Tibial nerve (tissue), 4 donors: ENCODE measurements at places on chromosomes 11 and 22.

- no peak for DNase-seq
Observed at GRCh38 chr11:93248602-93249001, 50.8 kb upstream of the SLC36A4 start.

- no peak for DNase-seq
Observed at GRCh38 chr11:61685617-61685967, 5.4 kb downstream of the DAGLA start.

DNA sequence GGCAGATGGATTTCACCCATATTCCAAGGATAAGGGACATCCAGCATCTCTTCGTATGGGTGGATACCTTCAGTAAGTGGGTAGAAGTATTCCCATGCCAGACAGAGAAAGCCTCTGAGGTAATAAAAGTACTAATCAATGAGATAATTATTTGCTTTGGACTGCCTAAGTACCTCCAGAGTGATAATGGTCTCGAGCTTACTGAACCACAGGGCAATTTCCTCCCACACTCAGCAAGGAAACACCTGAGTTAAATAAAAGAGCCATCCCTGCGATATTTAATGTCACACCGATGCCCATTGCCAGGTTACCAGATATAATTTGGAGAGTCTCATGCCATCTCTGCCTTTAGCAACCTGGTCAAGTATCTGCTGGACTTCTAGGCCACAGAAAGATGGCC lies 70.6 kb upstream of the MPEG1 start:
- no peak for DNase-seq

GRCh38 chr11:109133159-109133558 lies 288.8 kb upstream of the C11orf87 start:
- DNase-seq = no peak

DNA sequence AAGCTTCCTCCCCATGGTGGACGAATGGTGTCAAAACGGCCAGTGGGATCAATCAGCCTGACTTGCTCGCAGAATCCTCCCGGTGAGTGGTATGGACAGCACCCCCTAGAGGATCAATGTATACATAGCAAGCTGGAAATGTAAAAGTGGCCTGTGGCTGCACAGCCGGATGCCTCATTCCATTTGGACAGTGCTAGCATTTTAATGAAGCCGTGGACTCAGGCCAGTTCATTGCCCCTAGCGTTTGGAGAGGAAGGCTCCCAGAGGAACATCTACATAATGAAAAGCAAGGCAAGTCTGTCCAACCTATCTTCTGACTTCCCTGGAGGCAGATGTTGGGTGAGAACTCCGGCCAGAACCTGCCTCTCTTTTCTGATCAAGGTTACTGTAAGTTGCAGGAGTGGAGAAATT lies 942.3 kb downstream of the NTM start:
- DNase-seq = no peak

- no peak for DNase-seq
Observed at GRCh38 chr22:44971651-44972362, 38.0 kb downstream of the PHF21B start.

- DNase-seq = no peak
Observed at GRCh38 chr11:115939731-115940421, 435.7 kb upstream of the CADM1 start.

- DNase-seq = no peak
Observed at GRCh38 chr22:17132112-17132511, 11.0 kb upstream of the TMEM121B start.

GRCh38 chr22:17130199-17130598 lies 9.0 kb upstream of the TMEM121B start:
- DNase-seq = no peak

DNA sequence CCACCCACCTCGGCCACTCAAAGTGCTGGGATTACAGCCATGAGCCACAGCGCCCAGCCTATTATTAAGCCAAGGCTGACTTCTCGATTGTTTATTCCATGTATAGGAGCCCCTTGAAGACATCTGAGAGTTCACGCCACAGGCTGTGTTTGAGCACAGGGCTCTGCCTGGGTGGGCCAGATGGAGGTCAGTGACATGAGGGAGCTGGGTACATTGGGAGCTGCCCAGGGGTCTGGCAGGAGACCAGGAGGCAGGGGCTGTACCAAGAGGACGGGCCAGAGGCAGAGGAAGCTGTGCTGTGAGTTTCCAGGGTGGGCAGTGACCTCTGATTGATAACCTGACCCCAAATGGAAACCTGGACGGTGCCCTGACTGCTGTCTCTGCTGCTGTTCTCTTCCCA lies 5.4 kb downstream of the LMF2 start:
- DNase-seq = no peak

GRCh38 chr22:43740587-43741270 lies 71.4 kb downstream of the EFCAB6 start:
- no peak for DNase-seq

DNA sequence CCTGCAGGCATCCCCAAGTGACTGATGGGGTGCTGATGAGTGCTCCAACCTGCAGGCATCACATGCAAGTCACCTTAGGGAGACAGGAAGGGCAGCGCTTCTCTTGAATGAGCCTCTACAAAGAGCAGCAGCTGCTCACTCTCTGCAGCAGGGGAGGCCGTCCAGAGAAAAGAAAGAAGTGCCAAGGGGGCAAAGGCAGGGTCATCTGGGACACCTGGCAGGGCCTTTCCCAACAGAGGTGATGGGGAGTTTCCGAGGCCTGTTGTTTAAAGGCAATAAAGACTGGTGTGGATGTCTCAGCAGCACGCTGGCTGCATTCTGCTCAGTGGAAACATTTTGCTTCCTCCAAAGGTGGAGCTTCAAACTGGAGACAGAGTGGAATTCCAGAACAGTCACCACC lies 113.7 kb downstream of the ETS1 start:
- no peak for DNase-seq

DNA sequence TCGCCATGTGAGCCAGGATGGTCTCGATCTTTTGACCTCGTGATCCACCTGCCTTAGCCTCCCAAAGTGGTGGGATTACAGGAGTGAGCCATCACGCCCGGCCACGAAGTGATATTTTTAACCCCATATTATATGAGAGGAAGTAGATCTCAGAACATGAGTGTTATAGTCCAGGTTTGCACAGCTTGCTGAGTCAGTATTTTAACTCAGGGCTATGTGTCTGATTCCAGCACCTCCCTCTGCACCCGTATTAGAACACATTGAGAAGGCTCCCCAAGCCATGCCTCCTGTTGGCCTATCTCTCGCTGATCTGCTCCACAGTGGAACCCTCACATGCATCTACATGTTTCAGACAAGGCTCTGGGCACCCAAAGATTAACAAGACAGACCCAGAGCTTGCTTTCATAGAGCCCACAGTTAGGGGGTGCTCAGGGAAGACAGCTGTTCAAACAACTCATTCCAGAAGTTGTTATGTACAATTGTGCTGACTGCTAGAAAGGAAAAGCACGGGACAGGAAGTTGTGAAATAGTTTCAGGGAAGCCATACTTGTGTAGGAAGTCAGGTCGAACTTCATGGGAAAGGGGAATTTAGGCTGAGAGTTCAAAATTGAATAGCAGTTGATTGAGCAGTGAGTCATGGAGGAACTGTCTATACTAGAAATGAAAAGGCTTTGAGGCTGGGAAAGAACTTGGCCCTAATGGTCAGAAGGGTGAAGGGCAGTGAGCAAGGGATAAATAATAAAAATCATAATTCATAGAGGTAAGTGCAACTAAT lies 49.3 kb upstream of the CLPB start:
- DNase-seq = no peak

- DNase-seq = no peak
Observed at GRCh38 chr22:29744902-29745301, 21.9 kb downstream of the ZMAT5 start.

GRCh38 chr11:13127161-13127560 lies 118.0 kb downstream of the RASSF10 start:
- DNase-seq = no peak

DNA sequence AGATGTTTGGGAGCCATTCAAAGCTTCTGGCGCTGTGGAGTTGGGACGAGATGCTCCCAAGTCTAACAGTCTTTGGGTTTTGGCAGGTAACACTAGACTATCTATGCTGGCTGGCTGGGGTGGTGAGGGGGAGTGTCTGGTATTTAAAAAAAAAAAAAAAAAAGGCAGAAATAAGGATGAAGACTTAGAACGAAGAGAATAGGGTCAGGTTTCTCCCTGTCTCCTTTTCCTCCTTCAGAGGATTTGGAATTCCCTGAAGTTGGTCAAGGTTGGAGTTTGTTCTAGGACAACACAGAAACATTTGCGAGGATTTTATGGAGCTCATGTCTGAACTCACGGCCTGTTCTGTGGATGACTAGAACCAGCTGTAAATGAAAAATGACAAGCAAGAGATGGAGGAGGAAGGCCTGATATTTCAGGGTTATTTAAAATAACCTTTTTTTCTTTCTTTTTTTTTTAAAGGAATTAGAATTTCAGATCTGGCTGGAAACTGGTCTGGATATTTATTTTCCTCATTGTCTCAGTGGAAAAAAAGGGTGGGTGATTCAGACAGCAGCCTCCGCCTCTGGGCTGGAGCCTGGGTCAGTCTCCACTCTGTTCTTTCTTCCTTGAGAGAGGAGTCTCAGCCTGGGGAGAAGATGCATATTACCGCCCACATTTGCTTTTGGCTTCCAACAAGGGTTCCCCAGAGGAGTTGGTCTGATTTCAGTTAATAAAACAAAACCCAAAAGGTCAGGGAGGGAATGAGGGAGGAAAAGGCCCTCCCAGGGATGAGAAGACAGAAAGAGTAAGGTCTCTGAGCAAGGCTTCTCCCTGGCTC lies 80.1 kb downstream of the USP35 start:
- DNase-seq = no peak

DNA sequence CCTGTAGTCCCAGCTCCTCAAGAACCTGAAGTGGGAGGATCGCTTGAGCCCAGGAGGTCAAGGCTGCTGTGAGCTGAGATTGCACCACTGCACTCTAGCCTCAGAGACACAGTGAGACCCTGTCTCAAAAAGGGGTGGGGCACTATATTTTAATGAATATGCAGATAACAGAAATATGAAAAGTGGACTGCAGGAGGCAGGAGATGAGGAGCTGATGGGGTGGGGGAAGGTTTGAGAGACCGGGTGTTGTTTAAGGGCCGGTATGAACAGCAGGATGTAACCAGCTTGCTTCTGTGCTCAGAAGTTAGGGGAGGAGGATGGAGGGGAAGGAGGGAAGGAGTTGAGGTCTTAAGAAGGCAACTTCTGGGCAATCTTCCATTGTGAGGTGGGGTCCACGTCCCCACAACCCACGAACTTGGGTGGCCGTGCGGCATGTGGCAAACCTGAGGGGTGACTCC lies 1.3 kb upstream of the B4GALNT4 start:
- DNase-seq = no peak

DNA sequence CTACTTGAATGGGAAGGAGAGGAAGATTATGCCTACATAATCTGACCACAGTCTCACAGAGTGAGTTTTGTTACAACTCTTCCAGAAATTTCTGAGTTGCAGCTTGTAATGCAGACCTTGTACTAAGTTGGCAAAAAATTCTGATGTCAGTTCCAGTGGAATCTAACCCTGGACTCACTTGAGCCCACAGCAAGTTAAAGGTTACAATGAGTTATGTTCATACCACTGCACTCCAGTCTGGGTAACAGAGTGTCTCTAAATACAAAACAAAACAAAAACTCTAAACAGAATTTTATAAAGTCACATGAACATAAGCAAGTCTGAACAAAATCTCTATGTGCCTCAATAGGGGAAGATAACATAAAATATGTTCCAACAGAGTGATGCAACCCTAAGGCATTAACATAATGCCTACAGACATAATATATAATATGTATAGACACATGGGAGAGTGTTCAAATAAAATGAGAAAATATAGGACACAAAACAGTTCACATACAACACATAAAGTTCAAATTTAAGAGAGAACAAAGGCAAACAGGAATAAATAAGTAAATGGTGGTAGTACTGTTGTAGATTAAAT lies 1.1 kb downstream of the GLYAT start:
- DNase-seq = no peak

- no peak for DNase-seq
Observed at GRCh38 chr22:48745842-48746788, 1081.6 kb downstream of the BRD1 start.

- DNase-seq = no peak
Observed at GRCh38 chr22:19816372-19817119, 38.1 kb downstream of the GNB1L start.

GRCh38 chr11:78080818-78081495 lies 1.3 kb upstream of the NDUFC2 start:
- DNase-seq = no peak

DNA sequence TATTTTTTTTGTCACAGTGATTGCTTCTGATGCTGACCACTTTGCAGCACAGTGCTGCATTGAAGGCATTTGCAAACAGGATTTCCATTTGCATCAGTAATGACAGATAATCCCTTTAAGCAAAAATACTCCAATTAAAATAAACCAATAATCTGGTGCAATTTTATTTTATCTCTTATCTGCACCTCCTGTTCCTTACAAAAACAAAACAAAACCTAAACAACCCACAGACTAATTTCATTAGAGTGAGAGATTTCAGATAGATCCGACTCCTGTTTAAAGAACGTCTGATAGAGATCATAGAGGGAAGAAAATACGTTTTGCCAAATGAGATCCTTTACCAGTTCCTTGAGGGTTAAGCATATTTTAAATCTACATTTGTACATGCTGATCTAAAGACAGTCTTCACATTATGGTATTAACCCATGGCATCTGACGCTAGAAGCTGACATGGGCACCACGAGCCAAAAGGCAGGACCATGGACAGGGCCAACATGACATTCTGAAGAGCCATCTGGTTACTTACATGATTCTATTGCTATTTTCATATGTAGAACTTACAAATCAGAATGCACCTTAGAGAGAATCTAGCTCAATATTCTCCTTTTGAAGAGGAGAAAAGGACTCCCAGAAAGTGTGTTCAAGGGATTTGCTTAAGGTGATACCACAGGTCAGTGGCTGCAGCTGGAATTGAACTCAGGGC lies 286.2 kb upstream of the NARS2 start:
- DNase-seq = no peak

DNA sequence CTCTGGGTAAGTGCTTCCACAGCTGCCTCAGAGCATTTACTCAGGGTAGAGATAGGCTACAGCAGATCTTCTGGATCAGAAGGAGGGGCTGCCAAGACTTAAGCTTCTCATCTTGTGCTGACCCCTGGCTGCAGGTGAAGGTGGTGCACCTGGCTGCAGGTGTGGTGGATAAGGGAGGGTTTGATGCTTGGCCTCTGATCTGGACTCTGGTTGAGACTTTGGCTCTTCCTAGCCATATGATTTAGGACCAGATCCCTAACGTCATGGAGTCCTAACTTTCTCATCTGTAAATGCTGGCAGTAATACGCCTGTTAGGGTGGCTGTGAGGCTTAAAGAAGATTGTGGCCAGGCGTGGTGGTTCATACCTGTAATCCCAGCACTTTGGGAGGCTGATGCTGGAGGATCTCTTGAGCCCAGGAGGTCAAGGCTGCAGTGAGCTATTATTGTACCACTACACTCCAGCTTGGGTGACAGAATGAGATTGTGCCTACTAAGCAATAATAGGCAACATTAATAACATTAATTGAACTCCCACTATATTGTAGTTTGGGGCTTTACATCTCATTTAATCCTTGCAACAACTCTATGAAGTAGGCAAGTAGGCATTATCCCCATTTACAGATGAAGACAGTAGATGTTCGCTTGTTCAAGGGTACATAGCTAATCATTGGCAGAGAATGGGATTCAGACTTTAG lies 10.7 kb downstream of the DTX4 start:
- DNase-seq = no peak
